ENCODE measurements at places on chromosomes 3 and 15.

- DNase-seq = no peak
Observed at GRCh38 chr3:12791430-12791829, 5.0 kb upstream of the CAND2 start.

GRCh38 chr3:111045564-111045963 lies 26.1 kb upstream of the NECTIN3 start:
- DNase-seq = no peak

DNA sequence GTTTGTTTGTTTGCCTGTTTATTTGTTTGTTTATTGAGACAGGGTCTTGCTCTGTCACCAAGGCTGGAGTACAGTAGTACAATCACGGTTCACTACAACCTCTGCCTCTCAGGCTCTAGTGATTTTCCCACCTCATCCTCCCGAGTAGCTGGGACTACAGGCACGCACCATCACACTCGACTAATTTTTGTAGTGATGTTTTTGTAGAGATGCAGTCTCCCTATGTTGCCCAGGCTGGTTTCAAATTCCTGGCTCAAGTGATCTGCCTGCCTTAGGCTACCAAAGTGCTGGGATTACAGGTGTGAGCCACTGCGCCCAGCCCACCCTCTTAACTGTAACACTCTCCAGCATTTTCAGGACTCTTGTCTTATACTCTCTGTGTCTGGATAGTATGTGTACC lies 26.7 kb downstream of the PLD1 start:
- DNase-seq = no peak

DNA sequence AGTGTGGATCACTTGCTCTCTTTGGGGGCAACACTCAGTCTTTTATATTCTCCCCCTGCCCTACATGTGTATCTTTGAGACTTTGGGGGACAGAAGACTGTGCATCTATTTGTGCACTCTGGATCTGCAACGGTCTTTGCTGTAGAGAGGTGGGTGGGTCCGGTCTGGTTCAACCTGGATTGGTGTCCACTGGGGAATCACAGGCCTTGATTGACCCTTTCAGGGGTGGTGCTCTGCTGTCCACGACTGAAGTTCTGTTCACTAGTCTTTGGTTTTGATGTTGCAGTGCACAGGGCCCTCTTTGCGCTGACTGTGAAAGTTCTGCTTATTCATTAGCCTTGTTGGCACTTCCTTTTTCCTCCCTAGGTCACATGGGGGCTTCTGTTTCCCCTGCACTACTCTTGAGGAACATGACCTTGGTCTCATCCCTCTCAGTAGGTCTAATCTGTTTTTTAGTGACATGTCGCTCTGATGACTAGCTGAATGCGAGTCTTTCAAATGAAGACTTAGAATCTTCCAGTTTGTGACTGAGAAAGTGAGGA lies 284.2 kb downstream of the SV2B start:
- no peak for DNase-seq

- DNase-seq = no peak
Observed at GRCh38 chr15:95988574-95988887, 342.0 kb upstream of the NR2F2 start.

DNA sequence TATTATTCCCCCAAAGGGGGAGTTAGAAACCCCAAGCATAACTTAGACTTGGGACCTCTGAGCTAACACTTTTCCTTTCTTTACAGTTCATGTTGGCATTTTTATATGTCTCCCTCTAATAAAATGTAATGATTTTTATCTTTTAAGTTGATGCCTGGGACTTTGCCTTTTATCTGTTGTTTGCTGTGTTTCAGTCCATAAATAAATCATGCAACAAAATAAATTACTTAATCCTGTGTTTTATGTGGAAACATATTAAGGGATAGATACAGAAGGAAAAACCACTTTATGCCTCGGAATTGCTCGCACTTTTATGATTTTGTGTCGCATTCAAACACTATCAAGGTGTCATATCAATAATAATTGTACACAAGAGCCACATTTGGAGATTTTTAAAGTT lies 93.7 kb upstream of the TBC1D5 start:
- DNase-seq = no peak

DNA sequence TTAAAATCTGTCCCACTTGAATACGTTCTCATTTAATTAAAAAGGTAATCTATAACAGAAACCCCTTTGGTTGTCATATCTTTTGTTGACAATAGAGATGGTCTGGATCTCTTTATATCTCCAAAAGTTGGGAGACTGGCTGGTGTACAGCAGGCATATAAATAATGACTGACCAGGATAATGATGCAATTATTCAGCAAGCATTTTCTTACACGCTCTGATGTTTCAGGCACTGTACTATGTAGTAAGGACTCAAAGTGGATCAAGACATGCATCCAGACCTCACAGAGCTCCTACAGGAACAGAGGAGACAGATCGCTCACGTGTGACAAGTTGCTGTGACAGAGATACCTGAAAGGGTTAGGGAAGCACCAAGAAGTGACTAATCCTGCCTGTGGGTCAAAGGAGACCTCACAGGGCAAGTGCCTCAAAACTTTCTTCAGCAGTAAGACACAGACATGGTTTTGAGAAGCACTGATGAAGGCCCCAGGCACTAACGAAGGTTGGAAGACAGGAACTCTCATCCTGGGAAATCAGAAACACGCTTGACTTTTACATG lies 25.7 kb downstream of the VPS39 start:
- DNase-seq = no peak

GRCh38 chr15:29066310-29066709 lies 180.5 kb downstream of the APBA2 start:
- no peak for DNase-seq

DNA sequence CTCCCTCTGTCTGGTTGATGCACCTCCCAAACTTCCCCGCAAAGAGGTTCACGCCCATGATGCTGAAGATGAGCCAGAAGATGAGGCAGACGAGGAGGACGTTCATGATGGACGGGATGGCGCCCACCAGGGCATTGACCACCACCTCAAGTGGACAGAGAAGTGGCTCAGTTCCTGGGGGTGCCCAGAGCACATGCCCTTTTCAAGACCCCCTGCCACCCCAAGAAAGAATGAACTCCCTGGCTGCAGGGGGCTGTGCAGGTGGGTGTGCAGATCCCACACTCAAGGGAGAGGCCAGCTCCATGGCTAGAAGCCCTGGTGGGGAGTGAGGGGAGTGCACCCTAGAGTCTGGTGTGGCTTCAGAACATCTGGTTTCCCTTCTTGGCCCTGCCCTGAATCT lies 64.1 kb downstream of the EXOG start:
- DNase-seq = peak; percentile 5

GRCh38 chr15:70451821-70452653 lies 311.3 kb downstream of the UACA start:
- DNase-seq = peak; percentile 46

DNA sequence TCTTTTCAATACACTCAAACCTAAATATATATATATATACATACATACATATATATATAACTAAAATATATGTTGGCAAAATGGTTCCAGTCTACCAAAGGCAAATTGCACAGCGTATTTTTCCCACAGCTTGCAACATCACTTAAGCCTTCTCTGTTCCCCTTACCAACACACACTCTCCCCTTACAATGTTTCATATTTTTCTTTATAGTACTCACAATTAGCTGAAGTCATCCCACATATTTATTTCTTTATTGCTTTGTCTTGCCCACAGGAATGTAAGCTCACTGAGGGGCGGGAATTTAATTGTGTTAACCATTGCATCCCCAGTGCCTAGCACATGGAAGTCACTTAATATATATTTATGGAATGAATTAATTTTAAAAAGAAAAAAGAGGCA lies 288.3 kb downstream of the ULK4 start:
- no peak for DNase-seq

DNA sequence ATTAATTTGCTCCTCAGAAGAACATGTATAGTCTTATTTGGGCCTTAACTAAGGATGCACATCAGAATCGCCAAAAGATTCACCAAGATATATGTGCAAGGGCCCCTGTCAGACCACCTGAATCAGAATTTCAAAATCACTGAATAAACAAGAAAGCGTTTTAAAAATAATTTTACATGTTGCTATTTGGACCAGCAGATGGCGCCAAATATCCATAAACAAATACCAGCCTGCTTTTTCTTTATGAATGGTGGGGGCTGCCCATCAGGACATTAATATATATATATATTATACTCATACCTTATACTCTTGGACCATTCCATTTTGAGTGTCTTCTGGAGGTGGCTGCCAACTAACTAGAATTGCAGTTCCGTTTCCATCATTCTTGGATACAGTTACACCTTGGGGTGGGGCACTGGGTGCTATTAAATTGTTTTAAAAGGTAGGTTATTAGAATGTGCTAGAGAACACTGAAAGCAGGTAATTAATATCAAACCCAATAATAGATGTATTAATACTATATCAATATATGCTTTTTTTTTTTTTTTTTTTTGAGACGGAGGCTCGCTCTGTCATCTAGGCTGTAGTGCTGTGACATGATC lies 1108.3 kb downstream of the ROBO1 start:
- DNase-seq = peak; percentile 29

DNA sequence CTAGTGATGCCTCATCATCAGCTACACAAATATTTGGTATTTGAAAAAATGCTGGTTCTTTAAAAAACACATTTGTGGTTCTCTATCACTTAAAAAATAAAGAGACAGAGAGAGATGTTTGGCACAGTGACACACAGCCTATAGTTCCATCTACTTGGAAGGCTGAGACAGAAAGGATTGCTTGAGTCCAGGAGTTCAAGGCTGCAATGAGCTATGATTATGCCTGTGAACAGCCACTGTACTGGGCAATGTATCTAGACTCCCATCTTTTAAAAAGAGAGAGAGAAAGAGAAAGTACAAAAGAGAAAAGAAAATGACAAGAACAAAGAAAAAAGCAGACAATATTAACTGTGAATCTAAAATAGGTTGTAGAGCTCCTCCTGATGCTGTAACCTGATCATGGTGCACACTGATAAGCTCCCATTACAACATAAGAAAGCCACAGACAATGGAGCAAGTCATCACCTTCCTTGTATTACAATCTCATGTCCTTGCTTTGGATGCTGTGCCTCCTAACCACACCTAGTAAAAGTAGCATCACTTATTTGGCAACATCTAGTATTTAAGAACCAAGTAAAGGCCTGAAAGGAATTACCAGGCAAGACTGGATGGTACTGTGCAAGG lies 31.7 kb upstream of the MAP4 start:
- no peak for DNase-seq

- DNase-seq = no peak
Observed at GRCh38 chr3:115254492-115255196, 107.6 kb upstream of the ZBTB20 start.

DNA sequence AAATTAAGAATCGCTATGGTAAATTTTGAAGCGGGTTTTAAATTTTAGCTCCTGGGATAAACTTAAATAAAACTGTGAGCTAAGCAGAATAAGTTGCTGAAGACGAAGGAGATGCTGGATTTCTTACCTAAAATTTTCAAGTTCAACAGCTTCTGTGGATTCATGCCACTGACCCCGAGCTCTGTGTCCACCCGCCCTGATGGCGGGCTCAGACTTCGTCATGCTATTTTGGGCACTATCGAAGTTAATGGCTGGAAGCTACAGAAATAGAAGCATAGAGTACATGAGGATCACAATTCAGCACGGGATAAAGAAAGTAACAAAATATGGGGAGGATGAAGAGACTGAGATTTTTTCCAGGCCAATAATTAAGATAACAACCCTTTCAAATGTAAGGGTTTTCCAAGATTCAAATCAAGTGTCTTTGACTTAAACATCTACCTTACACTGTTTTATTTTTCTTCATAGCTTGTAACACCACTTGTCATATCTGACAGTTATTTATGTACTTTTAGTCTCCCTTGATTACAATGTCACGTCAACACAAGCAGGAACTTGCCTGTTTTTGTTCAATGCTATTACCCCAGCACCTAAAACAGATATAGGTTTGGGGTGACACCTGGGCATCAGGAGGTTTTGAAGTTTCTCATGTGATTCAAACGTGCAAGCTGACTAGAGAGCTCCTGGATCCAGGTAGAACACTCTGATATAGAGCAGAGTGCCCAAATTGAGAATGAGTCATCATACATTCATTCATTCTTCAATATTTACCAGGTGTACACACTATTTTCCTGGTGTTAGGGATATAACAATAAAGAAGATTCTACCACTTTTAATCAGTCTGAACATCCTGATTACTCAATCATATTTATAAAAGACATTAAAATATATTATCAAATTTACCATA lies 23.0 kb downstream of the NEK10 start:
- DNase-seq = no peak

GRCh38 chr15:98076021-98076816 lies 115.7 kb downstream of the ARRDC4 start:
- no peak for DNase-seq

Data from left colon (tissue), 2 donors.